NCI-H1694 treated with DMSO at 0.1 percent for 48 hours (cell line): ENCODE measurements at places on chromosomes 11 and 22.
A peak's percentile ranks its signal among the peaks of the same experiment; 100 is the strongest.

DNA sequence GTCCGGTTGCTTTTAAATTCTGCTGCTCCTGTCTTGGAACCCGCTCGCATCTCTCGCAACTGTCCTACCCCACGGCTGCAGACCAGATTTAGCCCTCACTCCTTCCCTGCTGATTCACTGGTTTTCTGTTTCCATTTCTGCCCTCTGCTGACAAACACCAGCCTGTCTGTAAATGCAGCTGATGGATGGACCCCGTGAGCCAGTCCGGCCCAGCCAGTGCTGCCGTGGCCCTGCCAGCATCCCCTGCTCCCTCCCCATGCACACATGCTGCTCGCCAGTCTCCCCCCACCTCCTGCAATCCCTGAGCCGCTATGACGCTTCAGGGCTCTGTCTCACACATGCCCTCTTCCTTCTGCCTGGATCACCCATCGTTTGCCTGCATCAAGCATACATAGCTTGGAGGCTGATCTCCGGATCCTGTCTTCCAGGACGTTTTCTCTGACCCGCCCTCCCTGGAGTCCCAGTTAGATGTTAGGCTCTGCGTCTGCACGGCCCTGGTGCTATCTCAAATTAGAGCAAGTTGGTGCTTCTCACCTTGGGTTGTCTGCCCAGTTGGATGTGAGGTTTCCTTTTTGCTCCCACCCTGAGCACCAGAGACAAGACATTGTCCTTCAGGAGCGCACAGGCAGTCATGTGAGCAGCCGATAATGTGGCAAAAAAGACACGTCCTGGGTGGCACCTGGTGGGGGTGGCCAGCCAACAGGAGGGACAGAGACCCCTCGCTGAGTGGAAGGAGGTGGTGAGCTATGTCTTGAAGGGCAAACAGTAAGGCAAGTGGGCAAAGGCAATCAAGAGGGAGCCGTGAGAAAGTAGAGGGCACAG is 4.3 kb upstream of the ACR start:
- no peak for DNase-seq

- no peak for DNase-seq
Measured at GRCh38 chr22:28198692-28199091, 279.6 kb upstream of the PITPNB start.

DNA sequence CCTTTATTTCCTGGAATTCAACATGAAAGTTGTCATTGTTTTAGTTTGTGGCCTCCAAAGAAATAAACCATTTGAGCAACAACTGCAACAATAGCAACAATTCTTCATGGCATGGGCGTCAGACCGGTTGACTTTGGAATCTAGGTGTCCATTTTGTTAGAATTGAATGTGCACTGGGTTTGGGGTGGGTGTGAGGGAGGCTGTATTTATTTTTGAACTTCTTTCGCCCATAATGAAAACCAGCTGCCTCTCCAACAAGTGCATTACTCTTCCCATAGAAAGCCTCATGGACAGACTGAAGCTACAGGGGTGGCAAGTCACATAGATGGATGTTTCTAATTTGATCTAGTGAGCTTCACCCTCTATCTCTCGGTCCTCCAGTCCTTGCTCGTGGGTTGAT is 85.4 kb downstream of the ADAMTS15 start:
- no peak for DNase-seq

DNA sequence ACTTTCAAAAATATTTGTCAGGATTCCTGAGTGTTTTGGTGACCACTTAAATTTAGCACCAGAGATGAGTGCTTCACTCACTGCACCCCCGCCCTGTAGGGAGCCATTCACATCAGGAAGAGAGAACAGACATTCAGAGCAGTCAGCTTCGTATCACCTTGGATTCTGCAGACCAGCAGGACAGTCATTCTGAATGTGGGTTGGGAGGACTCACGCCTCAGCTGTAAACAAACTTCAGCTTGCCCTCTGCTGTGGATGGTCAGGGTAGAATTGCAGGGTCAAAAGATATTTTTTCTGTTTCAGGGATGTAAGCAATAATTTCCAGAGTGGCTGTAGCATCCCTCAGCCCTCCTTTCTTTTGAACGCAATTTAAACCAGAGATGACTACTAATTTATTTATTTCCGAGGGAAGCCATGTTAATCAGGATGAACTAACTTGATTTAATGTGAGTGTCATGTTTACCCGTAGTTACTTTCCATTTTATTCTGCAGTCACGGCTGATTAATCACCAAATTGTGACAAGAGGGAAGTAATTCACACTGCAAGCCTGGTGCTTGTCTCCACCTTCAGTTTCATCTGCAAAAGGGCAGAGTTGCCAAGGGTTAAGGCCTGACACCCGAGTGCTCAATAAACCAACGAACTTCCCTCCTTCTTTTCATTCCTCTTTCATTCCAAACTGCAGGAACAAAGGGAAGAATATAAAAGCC is 174.2 kb upstream of the DDI1 start:
- DNase-seq, result no peak

- no peak for DNase-seq
Measured at GRCh38 chr22:34489861-34490260, 569.6 kb upstream of the LARGE1 start.

DNA sequence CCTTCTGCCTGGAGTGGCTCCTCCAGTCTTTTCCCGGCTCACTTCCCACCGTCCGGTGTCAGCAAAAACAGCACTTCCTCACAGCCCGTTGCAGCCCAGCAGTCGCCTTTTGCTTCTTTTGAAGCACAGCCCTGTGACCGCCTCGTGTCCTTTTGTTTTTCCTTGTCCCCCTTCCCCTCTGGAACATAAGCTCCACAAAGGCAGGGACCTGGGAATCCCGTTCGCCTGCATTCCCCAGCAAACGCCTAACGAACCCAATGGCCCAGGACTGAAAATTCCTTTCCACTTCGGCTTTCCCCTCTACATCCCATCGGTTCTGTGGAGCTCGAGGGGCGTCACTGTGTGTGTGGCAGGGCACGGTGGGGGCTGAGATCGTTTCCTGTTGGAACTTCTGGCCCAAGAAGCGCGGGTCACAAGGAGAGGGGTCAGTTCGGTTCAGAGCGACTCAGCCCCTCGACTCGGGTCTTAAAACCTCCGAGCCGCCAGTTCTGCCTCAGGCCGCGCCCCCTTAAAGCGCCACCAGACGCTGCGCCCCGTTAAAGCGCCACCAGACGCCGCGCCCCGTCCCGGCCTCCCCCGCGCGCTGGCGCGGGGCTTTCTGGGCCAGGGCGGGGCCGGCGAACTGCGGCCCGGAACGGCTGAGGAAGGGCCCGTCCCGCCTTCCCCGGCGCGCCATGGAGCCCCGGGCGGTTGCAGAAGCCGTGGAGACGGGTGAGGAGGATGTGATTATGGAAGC is 841 bp downstream of the RIC8A start:
- DNase-seq, result peak; percentile 1

- DNase-seq, result peak; percentile 18
Measured at GRCh38 chr11:75802913-75803820, 11.8 kb upstream of the UVRAG start.
